ENCODE measurements at places on chromosomes 5 and 9. TPM values are rescaled to one million over a fixed set of nuclear protein-coding genes. Genes with fewer than 3 reads are reported as not detected.

GRCh38 chr5:124665625-124666024 is 80.8 kb downstream of the ZNF608 start:
- DNase-seq, result no peak

PCDHGA6 gene
- 2.0 TPM for total RNA-seq

- no peak for DNase-seq
These were observed 74.7 kb upstream of the MAN2A1 start for GRCh38 chr5:109614981-109615380.

GRCh38 chr5:8714861-8715260 is 831.0 kb downstream of the SEMA5A start:
- no peak for DNase-seq

DNA sequence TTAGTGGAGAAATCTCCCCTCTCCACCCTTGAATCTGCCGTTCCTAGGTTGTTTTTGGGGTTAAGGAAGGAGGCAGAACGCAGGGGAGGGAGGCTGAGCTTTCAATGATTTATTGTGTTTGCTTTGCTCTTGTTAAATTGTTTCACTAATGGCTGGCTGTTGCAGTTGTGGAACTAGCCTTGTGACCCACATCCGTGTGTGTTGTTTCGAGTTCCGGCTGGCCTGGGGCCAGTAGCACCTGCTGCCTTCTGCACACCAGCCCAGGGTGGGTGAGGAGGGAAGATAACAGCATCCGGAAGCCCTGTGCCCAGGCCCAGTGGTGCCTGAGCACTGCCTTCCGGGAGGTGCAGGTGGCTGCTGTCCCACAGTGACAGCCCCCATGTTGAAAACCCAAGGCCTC is 3.6 kb downstream of the ERGIC1 start:
- peak; percentile 95 for DNase-seq

ANXA1 gene
- 341 TPM for total RNA-seq

TMEM215 gene
- not detected for total RNA-seq

GRCh38 chr5:53480416-53481158 is at the start of gene FST:
Gene FST, plus strand, starts transcription at chr5:53480629. Its CDS starts 163 bp downstream, at chr5:53480792.
- no peak for DNase-seq

SOX30 gene
- not detected for total RNA-seq

- peak; percentile 56 for DNase-seq
These were observed 24.5 kb upstream of the MVB12B start for GRCh38 chr9:126301985-126302603.

- DNase-seq, result no peak
These were observed 20.1 kb upstream of the APC start for GRCh38 chr5:112717506-112718082.

- no peak for DNase-seq
These were observed 77.7 kb upstream of the GNA14 start for GRCh38 chr9:77725820-77726219.

CEP72 gene
- 6.4 TPM for total RNA-seq

FST gene
- total RNA-seq, result 6.0 TPM

Measured in prostate gland (tissue), 2 donors.